SW 1271 (cell line): ENCODE measurements at places on chromosomes 4 and X.
A peak's percentile ranks its signal among the peaks of the same experiment; 100 is the strongest.

DNA sequence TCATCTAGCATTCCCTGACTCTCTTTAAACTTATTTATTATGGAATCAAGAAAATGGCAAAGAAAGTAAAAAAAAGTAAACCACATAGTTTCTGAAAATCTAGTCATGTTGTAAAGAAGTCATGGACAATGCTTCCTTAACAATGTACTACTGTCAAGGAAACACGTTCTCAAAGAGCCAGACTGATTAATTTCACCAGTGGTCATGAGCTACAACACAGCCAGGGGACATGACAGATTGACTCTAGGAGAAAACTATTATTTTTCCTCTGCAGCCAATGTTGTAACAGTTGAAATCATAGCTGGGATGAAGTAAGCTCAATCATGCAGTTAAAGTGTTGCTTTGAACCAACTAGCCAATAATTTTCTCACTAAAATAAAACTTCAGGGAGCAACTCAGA lies 109.2 kb downstream of the MAPK10 start:
- DNase-seq, result no peak

DNA sequence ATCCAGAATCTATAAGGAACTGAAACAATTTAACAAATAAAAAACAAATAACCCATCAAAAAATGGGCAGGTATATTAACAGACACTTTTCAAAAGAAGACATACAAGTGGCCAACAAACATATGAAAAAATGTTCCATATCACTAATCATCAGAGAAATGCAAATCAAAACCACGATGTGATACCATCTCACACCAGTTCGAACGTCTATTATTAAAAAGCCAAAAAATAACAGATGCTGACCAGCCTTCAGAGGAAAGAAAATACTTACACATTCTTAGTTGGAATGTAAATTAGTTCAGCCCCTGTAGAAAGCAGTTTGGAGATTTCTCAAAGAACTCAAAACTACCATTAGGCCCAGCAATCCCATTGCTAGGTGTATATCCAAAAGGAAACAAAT lies 687.9 kb upstream of the AADAT start:
- no peak for DNase-seq

DNA sequence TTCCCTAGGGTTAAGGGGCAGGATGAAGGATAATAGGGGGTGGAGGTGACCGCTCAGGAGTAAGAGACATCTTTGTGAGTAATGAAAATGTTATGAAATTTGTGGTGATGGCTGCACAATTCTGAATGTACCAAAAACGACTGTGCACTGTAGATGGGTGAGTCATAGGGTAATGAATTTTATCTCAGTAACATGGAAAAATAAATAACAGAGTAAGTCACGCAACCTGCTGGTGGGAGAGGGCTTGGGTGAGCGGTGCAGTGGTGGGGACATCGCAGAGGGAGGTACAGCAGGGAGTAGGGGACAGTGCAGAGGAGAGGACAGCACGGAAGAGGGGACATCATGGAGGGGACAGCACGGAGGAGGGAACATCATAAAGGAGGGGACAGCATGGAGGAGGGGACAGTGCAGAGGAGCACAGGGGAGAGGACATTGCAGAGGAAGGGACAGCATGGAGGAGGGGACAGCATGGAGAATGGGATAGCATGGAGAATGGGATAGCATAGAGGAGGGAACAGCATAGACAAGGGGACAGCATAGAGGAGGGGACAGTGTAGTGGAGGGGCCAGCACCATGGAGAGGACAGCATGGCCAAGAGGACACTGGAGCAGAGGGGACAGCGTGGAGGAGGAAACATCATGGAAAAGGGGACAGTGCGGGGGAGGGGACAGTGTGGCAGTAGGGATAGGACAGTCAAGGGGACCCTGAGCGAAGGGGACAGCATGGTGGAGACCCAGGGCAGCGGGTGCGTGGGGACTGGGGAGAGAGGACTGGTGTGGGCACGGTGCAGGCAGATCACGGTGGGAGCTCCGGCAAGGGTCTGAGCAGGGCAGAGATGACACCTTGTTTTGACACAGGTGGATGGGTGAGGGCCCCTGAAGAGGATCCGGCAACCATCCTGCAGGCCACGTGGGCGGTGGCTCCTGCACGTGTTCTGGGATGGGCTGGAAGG lies 68.5 kb upstream of the MXD4 start:
- peak; percentile 38 for DNase-seq

- no peak for DNase-seq
These were observed 553.5 kb downstream of the TRAM1L1 start for GRCh38 chr4:116531870-116532269.

- no peak for DNase-seq
These were observed 82.5 kb downstream of the PPEF1 start for GRCh38 chrX:18789916-18790315.
